ENCODE measurements at places on chromosomes 6 and 20.

GRCh38 chr6:321536-322258 lies 29.4 kb downstream of the DUSP22 start:
- DNase-seq: no peak

GRCh38 chr6:140671926-140672325 lies 1297.5 kb upstream of the CITED2 start:
- no peak for DNase-seq

DNA sequence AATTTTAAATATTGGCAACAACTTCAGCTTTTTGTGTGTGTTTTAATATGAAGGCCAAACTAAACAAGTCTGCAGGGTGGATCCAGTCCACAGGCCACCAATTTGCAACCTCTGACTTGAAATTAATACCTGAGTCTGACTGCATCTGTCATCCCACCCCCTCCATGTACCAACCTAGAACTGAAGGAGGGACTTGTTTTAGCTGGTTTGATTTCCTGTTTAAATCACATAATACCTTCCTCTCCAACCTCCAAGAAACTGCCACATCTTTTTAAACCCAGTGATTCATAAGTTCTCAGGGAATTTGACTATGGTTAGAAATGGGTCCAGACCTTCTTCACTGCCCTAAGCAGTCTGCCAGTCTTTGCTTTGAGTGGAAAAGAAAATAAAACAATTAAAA lies 21.6 kb downstream of the RNF8 start:
- DNase-seq: no peak

- DNase-seq: no peak
These were observed 347.6 kb upstream of the MMS22L start for GRCh38 chr6:97630604-97631003.

GRCh38 chr6:136566007-136566487 lies 15.8 kb upstream of the MAP7 start:
- DNase-seq: no peak

- DNase-seq: no peak
These were observed 26.1 kb upstream of the GCNT2 start for GRCh38 chr6:10495029-10495428.

- peak; percentile 8 for DNase-seq
These were observed 42.3 kb downstream of the SLC22A23 start for GRCh38 chr6:3414327-3415081.

- DNase-seq: no peak
These were observed 108.7 kb upstream of the LRFN2 start for GRCh38 chr6:40695750-40696415.

- no peak for DNase-seq
These were observed 389.4 kb upstream of the NRSN1 start for GRCh38 chr6:23736577-23736976.

DNA sequence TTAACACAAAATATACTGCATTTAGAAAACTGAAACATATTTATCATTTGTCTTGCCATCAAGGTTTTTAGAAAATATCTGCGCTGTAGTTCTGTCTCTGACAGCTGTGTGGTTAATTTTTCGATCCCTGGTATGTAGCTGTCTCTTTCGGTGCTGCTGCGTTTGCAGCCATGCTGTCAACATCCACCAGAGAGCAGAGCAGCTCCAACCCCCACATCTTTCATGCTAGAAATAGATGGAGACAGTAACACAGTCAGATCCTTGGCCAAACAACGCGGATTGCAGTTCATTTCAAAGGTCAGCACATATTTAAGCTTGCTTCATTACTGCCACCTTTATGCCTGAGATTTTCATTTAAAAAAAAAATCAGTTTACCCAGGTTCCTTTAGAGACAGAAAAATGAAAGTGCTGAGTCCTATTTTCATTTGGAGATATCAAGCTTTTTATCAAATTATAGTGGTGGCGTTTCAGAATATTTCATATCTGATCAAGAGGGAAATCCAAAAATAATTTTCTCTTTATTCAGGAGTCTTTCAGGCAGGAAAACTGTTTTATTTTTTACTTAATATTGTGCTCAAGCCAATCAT lies 157.7 kb upstream of the MMS22L start:
- DNase-seq: no peak

DNA sequence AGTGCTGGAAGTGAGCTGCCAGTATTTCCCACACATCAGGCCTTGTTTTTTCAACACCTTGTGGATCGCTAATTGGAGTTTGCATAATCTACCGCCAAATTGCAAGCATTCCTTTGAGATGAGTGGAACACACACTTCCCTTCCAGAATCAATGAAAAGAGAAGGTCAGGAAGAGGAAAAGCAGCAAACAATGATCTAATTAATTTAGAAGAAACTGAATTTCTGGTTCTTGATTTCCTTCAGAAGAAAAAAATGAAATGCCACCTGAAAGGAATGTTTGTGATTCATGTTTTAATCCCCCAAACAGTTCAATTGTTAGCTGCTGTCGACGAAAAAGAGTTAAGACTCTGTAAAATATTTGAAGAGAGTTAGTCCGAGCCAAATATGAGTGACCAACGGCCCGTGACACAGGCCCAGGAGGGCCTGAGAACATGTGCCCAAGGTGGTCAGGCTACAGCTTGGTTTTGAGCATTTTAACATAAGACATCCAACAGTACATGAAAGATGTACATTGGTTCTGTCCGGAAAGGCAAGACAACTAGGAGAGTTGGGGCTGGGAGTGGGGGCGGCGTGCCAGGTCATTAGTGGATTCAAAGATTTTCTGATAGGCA lies 182.3 kb downstream of the MTFR2 start:
- DNase-seq: no peak

GRCh38 chr20:63135411-63135810 lies 80.5 kb downstream of the YTHDF1 start:
- DNase-seq: peak; percentile 16

- no peak for DNase-seq
These were observed 441.4 kb upstream of the SULF2 start for GRCh38 chr20:48226642-48227041.

DNA sequence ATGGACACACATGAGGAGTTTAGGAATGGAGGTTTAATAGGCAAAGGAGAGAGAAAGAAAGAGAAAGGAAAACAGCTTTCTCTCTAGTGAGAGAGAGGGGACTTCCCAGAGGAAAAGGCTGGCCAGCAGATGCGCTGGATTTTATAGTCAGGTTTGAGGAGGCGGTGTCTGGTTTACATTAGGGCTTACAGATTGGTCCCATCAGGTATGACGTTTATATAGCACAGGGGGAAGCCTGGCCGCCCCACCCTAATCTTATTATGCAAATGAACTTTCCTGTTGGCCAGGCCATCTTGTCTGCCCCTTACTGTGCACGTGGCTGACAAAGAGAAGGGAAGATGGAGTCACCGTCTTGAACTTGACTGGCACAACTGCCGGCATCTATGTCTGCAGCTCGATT lies 86.6 kb upstream of the QKI start:
- no peak for DNase-seq

DNA sequence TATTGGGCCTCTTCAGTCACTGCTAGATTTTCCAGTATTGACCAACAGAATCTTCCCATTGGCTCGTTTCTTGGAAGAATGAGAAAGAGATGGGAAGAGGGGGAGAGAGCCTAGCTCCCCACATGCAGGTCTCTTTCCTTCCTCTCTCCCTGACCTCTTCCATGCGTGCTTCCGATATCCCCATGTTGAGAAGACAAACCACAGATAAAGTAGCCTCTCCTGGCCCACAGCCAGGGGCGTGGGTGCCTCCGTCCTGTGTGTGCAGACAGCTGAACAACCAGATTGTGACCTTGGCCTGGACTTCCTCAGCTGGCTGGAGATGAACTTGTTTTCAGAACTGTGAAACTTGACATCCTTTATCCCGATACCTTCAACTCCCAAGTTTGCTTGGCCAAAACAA lies 71.0 kb downstream of the EDN3 start:
- DNase-seq: no peak

DNA sequence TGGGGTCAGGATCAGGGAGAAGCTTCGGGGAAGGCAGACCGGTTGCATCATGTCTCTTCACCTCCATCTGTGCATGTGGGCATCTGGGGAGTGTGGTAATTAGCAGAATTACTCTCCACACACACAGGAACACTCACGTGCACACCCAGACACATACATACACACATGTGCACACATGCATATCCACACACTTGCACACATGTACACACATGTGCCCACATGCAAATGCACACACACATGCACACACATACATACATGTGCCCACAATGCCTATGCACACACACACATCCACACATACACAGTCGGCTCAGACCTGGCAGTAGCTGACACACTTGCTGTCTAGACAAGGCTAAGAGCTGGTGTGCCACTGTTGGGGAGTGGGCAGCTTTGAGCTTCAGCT lies 212.3 kb upstream of the PMEPA1 start:
- DNase-seq: no peak

GRCh38 chr6:129306826-129307225 lies 403.2 kb downstream of the ARHGAP18 start:
- DNase-seq: no peak

GRCh38 chr6:118134206-118134605 lies 227.1 kb downstream of the SLC35F1 start:
- DNase-seq: no peak

- no peak for DNase-seq
These were observed 136.9 kb downstream of the FOXO3 start for GRCh38 chr6:108697561-108698161.

DNA sequence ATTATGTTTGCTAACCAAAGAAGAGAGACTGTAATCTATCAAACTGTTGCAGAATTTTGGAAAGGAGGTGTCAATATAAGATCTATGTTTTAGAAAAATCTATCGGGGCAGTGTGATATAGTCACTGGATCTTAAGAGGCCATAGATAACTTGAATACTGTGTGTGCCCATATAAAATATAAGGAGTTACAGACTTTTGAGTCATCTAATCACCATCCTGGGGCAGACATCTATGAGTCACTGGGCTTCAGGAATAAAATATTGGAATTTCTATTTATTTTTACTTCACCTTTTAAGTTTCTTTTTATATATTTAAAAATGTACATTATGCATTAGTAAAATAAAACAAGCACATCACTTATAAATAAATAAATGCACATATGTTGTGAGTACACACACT lies 509.3 kb upstream of the MAN1A1 start:
- no peak for DNase-seq

DNA sequence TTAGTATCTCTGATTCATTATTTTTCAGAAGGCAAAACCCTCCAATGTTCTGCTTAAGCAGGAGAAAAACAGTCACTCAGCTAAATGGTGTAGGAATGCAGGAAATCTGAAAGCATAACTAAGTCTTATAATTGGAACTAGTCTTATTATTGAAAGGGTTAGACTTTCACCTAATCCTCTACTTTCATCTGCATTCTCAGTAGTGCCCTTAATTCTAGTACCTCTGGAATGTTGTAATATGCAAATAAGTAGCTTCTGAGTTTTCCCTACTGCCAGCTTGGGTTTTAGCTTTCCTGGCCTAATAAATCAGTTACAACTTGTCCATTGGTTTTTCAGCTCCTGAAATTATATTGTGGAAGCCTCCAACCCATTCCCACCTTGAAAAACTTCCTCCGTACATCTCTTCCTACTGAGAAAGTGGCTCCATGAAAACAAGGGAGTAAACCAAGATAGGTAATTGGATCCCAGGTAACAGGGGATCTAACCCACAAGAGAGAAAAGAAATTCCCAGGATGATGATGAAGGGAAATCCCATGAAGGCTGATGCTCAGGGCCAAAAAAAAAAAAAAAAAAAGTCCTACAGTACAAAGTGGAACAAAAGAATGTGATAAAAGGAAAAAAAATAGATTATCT lies 147.0 kb downstream of the TBC1D32 start:
- no peak for DNase-seq

DNA sequence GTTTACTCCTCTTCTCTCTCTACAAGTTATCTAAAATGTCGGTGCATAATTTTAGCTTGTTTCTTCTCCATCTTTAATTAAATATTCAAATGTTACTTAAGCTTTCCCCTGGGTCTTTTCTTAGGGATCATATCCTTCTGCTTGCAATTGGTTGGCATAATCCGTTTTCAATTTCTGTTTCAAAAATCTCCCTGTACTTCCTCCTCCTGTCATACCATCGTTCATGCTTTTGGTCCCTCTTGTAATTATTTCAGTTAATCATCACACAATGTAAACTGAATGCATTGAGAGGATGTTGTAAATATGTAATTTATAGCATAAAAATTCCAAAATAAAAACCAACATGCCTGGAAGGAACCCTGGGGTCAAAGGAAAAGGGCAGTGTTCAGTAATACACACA lies 189.2 kb upstream of the RAB32 start:
- no peak for DNase-seq

DNA sequence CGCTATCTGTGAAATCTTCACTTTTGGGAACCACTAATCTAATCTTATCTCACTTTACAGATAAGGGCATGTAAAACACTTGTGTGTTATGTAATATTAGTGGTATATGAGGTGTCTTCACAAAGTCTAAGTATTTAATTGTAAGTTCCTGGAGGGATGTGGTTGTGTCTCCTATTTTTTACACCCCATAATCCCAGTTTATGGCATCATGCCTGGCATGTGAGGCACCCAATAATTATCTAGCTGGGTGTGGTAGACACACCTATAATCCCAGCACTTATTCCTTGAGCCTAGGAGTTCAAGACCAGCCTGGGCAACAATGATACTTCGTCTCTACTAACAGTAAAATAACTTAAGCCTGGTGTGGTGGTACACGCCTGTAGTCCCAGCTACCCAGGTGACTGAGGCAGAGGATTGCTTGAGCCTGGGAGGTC lies 16.5 kb upstream of the TBCC start:
- no peak for DNase-seq

DNA sequence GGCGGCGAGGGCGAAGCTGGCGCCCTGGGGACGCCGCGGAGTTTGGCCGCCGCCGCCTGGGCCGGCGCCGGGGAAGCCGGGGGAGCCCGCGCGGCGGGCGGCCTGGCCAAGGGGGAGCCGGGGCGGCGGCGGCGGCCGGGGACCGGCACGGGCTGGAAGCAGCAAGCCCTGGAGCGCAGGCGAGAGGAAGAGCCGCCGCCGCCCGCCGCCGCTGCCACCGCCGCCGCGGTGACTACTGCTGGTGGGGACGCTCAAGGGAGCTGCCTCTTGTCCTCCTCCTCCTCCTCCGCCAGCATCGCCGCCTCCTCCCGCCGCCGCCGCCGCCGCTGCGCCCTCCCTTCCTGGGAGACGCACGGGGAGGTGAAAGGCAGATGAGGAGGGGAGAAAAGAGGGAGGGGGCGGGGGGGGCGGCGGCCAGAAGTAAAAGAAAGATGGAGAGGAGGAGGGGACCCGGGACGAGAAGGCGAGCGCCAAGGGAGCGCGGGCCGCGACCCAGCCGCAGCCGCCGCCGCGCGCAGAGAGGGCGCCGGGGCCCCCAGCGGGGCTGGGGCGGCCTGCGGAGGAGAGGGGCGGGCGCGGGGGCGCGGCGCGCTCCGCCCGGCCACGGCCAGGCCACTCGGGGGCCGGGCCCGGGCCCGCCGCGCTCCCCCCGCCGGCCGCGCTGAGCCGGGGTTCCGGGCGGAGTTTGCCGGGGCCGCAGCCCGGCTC lies 846 bp downstream of the PDE10A start:
- no peak for DNase-seq

- no peak for DNase-seq
These were observed 4.2 kb upstream of the MAVS start for GRCh38 chr20:3842348-3842930.

Measured in activated T-cell treated with anti-CD3 and anti-CD28 coated beads for 48 hours (primary cell).